Activated CD4-positive, alpha-beta T cell treated with anti-CD3 and anti-CD28 coated beads, Interleukin-2, amount 10 ng/mL, durations not matched to agents 7 days and 5 days (primary cell): ENCODE measurements at places on chromosomes 12 and 14.
A peak's percentile ranks its signal among the peaks of the same experiment; 100 is the strongest.

GRCh38 chr14:28666961-28667360, 99.6 kb upstream of the FOXG1 start:
- DNase-seq: no peak

DNA sequence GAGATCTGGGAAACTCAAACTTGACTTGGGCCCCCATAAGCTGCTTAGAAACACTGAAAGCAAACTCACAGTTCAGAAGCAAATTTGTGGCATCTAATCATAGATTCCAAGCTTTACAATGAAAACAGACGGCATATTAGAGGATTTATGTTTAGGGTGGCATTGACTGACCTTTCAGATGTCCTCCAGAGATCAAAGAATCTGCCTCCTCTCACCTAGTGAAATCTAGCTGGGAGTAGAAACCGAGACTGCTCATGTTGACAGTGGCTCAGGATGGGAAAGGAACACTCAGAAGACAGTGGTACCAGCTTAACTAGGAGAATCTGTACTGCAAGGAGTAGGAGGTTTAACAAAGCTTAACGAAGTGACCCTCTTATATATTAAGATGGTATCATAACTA, 345.0 kb downstream of the GXYLT1 start:
- DNase-seq: no peak

DNA sequence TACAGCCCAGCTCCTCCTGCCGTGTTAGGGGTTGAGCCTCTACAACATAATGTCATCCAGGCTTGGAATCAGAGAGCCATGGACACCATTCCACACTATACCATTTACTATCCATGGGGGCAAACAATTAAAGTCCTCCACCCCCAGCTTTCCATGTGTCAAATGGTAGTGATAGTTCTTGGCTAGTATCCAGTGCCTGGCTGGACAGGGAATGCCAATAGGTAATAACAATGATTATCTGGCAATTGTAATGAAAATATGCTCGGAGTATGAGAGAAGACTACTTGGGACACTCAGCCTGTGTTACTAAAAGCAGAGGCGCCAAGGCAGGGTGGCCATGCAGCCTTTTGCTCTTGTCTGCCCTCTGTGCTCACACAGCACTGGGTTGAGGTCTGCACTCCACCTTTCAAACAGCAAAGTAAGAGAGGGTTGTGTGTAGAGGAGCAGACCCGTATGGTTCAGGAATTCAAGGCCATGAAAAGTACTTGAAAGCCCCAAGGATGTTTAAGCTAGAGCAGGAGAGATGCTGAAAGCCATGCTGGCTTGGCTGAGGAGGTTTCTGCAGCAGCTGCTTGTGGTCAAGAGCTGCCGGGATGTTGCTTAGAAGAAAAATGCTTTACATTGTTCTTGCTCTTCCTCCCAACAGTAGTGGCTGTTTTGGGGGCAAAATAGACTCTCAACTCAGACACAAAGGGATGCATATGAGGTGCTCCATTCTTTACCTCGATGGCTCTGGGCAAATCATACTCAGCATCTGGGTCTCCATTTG, 10.6 kb downstream of the SERPINA3 start:
- no peak for DNase-seq

- DNase-seq: no peak
These were observed 355.6 kb downstream of the LRIG3 start for GRCh38 chr12:58564721-58565120.

GRCh38 chr14:32014498-32014897, 62.6 kb upstream of the ARHGAP5 start:
- no peak for DNase-seq

DNA sequence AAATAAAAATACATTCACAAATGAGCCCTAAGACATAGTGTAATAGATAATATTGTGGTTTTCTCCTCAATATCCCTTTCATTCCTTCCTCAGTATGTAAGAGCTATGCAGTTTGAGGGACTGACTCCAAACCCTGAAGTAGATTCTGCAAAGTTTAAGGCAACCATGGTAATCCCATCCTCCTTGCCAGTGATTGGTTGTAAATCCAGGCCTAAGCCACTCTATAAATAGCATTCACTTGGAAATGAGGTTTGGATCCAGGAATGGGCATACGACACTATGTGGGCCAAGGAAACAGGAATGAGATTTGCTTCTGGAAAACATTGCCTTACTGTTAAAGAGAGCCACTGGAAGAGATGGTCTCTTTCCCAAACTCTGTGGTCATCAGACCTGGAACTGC, 468.7 kb upstream of the SOX5 start:
- no peak for DNase-seq

- DNase-seq: no peak
These were observed 440.1 kb upstream of the FAR2 start for GRCh38 chr12:28708918-28709371.

- no peak for DNase-seq
These were observed 16.4 kb downstream of the FOS start for GRCh38 chr14:75295061-75295461.

DNA sequence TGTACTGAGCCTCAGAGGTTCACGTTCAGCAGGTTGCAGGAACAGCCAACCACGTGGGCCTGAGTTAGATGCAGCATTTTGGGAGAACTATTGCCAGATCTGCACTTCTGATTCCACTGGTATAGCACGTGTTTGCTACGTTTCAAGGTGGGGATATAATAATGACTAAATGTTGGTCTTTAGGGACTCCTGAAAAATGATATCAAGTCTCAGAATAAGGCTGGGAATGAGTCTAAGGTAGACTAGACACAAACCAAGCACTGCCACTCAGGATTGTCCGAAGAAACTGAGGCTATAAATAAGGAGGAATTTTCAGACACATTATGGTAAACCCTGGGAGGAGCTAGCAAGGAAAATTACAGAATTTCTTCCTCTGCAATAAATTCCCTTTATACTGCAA, 98.1 kb downstream of the ESR2 start:
- no peak for DNase-seq

GRCh38 chr14:68607081-68607866, 185.6 kb downstream of the ZFP36L1 start:
- DNase-seq: peak; percentile 14

- DNase-seq: peak; percentile 75
These were observed 29.2 kb downstream of the FOS start for GRCh38 chr14:75307700-75308379.

GRCh38 chr12:90102957-90103652, 394.5 kb upstream of the ATP2B1 start:
- no peak for DNase-seq

DNA sequence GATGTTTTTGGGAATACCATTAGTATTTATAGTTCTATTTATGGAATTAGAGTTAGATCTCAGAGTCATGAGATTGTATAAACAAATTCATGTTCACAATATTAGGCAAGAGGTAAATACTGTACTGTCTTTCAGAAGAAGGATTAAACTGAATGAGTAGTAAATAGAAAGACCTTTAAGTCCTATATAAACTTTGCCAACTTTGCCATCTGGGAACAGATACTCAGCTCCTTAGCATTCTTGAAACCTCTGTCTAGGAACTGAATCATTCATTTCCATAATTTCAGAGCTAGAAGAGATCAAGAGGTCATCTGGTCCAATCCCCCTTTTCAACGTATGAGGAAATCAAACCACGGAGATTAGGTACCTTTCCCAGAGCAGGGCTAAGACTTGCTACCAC, 141.1 kb downstream of the CAND1 start:
- no peak for DNase-seq

- DNase-seq: no peak
These were observed 160.0 kb upstream of the FBXO33 start for GRCh38 chr14:39592116-39592789.

DNA sequence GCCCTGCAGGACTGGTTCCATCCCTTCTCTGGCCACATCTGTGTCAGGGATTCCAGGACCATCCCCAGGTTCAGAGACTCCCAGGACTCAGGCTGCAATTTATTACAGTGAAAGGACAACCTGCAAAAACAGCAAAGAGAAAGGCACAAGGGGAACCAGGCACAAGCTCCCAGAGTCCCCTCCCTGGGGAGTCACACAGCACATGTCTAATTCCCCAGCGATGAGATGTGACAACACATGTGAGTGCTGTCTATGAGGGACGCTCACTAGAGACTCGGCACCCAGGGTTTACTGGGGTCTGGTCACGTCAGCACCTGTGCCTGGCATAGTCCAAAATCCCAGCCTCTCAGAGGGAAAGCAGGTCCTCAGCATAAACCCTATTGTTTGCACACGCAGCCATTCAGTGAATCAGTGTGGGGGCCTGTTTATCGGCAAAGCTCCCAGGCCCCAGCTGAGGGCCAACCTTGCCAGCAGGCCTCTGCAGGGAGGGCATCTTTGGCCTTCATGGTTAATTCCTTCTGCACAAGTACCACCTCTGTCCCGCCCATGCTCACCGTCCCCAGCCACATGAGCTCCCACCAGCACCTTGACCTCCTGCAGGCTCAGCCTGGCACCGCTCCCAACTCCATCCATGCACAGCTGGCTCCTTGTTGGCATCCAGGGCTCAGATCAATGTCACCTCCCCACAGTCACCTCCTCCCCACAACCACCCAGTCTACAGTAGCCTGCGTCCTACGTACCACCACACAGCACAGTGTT, 198.9 kb upstream of the SFSWAP start:
- DNase-seq: no peak

- DNase-seq: no peak
These were observed 3.1 kb downstream of the SLC25A29 start for GRCh38 chr14:100303179-100303578.

GRCh38 chr14:34699873-34700621, 14.3 kb downstream of the CFL2 start:
- no peak for DNase-seq

GRCh38 chr14:22500954-22501726, 87.9 kb downstream of the DAD1 start:
- peak; percentile 49 for DNase-seq

- no peak for DNase-seq
These were observed 367.2 kb upstream of the DDHD1 start for GRCh38 chr14:53520078-53520928.

GRCh38 chr14:96162265-96162664, 42.4 kb upstream of the BDKRB2 start:
- no peak for DNase-seq

- DNase-seq: no peak
These were observed 207.8 kb downstream of the DPF3 start for GRCh38 chr14:72686101-72686500.

- DNase-seq: no peak
These were observed 3.7 kb downstream of the GZMB start for GRCh38 chr14:24630087-24630871.

DNA sequence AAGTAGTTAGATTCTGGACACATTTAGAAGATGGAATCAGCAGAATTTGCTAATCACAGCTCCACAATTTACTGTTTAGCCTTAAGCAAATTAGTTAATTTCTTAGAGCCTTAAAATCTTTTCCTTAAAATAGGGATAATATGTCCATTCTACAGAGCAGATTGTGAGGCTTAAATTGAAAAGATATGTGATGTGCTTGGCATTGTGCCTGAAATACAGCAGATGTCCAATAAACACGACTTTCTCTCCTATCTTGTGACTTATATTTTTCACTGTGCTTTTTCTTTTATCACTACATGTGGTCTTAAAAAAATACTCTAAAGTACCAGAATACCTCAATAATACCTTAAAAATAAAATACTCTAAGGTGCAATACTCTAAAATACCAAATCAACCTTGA, 30.6 kb downstream of the CCER1 start:
- no peak for DNase-seq

GRCh38 chr14:52318826-52319645, 4.9 kb downstream of the PTGER2 start:
- no peak for DNase-seq

- no peak for DNase-seq
These were observed 1434.3 kb upstream of the FLRT2 start for GRCh38 chr14:84095681-84096080.

GRCh38 chr12:14239350-14239934, 126.0 kb upstream of the ATF7IP start:
- peak; percentile 41 for DNase-seq

GRCh38 chr12:109053382-109054123, 1.2 kb downstream of the USP30 start:
- DNase-seq: peak; percentile 54

DNA sequence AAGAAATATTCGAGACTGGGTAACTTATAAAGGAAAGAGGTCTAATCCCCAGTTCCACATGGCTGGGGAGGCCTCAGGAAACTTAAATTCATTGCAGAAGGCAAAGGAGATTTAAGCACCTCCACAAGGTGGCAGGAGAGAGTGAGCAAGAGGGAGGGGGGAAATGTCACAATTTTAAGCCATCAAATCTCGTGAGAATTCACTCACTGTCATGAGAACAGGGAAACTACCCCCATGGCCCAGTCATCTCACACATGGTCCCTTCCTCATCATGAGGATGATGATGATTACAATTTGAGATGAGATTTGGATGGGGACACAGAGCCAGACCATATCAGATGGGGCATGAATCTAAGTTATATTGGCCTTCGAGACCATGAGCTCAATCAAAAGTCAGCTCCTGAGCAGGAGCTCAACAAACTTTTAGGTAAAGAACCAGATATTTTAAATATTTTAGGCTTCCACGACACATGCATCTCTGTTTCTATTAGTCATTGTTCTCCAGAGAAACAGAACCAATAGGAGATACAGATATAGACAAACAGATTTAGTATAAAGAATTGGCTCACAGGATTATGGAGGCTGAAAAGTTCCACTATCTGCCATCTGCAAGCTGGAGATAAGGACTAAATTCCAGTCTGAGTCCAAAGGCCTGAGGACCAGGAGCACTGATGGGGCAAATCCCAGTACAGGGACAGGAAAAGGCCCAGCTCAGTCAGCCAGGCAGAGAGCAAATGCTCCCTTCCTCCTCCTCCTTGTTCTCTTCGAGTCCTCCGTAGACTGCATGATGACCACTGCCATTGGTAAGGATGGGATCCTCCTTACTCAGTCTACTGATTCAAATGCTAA, 24.9 kb downstream of the DGLUCY start:
- DNase-seq: peak; percentile 62

GRCh38 chr12:103765322-103765721, 75.7 kb downstream of the NT5DC3 start:
- no peak for DNase-seq

DNA sequence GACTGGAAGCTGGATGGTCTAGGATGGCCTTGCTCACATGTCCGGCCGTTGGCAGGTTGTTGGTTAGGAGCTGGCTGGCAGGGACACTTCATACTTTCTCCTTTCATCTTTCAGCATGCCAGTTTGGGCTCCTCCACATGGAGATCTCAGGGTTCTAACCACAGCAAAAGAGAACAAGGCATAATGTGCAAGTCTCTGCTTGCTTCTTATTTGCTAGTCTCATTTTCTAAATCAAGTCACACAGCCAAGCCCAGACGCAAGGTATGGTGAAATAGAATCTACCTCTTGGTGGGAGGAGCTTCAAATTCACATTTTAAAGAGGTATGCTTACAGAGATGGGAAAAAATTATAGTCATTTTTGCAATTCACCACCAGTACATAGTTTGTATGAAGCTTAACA, 69.1 kb upstream of the NAP1L1 start:
- DNase-seq: no peak

GRCh38 chr12:26157001-26157400, 32.2 kb upstream of the BHLHE41 start:
- no peak for DNase-seq

DNA sequence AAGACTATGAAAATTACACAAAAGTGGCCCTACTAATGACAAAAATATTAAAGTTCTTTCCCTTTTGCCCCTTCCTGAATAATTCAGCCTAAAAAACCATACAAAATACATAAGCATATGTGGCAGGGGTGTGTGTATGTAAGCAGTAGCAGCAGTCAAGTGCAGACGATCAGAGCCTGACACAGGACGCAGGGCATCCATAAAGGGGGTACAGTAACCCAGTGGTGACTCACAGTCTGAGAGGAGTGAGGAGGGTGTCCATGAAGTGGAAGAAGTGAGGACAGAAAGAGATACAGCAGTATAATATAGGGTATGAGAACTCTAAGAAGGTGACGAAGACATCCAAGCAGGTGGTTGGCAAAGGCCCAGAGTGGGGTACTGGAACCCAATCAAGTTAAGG, 56.7 kb downstream of the RALGAPA1 start:
- no peak for DNase-seq
